ENCODE measurements at places on chromosomes 2 and 18.

GRCh38 chr2:65706411-65706810 lies 274.0 kb upstream of the SPRED2 start:
- DNase-seq: no peak

GRCh38 chr2:187415449-187415848 lies 32.6 kb downstream of the CALCRL start:
- DNase-seq: no peak

- DNase-seq: no peak
Measured at GRCh38 chr2:30950339-30950738, 143.1 kb upstream of the CAPN13 start.

DNA sequence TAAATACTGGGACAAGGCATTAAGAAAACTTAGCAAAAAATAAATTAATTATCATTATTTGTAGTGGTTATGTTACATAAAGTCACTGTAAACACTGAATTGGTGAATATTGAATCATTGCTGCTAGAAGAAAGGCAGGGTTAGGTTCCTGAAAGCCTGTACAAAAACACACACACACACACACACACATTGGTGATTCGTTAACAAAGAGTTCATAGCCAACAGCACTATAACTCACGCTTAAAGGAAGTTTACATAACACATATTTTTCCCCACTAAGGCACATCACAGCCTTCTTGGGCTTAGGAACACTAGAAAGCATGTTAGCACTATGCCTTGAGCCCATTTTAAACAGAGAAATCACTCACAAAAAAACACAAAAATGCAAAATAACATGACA lies 690.0 kb upstream of the PIK3C3 start:
- no peak for DNase-seq

GRCh38 chr2:132652474-132652873 lies 17.5 kb downstream of the LYPD1 start:
- DNase-seq: no peak

Measured in thoracic aorta (tissue), 2 donors.